ENCODE measurements at places on chromosomes 3 and 15.

- H3K27me3 ChIP-seq, result peaks cover 1% of the 10 kb centered on the region
- no peaks in the 10 kb centered on the region for H3K36me3 ChIP-seq
- no peak overlapping the region for H3K27ac ChIP-seq
- H3K4me1 ChIP-seq, result no peaks in the 10 kb centered on the region
- no peak for DNase-seq
- H3K4me3 ChIP-seq, result no peak overlapping the region
Measured at GRCh38 chr3:43917361-43917760, 226.6 kb downstream of the ABHD5 start.

DNA sequence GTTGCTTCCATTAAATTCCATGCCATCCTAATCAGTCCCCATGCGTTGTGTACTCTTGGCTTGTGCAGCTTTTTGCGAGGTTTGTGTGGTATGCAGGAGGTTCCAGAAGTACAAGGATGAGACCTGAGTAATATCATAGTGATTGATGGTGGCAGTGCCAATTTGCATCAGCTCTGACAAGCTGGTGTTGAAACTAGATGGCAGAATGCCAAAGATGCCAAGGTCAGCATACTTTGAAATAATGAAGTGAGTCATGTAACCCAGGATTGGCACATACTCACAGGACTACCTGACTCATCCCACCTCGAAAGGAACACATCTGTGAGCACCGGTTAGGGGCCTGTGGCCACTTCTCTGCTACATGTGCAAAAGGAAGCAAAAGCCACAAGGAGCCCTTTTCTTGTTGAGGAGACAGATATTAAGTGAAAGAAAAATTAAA is 14.3 kb downstream of the KAT2B start:
- H3K27ac ChIP-seq, result no peak overlapping the region
- H3K36me3 ChIP-seq, result no peaks in the 10 kb centered on the region
- DNase-seq, result no peak

DNA sequence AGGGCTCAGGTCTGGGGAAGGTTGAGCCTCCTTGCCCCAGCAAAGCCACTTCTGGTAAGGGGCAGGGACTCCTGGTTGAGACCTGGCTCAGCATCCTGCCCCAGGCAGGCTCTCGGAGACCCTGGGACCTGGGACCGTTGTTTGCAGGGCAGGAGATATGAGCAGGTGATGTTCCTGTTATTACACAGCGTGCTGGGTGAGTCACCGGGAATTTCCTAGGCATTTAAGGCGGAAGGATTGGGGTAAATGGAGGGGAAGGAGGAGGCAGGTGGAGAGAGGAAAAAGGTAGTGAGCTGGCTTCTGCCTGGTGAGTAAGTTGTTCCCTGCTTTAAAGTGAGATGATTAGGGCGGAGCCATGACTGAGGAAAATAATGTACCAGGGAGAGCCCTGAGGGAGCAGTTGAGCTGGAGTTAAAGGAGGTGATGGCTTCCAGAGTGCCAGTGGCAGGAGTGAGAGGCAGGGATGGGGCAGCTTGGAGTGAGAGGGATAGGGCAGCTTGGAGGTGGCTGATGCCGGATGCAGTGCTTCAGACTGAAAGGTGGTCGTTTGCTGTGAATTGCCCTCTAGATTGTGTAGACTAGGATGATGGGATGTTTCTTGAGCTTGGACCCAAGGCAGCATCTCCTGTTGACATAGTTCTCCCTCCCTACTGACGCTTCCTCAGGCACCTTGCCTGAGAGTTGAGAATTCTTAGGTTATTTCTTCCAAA is 79.4 kb downstream of the AAGAB start:
- no peaks in the 10 kb centered on the region for H3K4me1 ChIP-seq
- H3K27ac ChIP-seq, result no peak overlapping the region
- no peaks in the 10 kb centered on the region for H3K27me3 ChIP-seq
- no peaks in the 10 kb centered on the region for H3K36me3 ChIP-seq

DNA sequence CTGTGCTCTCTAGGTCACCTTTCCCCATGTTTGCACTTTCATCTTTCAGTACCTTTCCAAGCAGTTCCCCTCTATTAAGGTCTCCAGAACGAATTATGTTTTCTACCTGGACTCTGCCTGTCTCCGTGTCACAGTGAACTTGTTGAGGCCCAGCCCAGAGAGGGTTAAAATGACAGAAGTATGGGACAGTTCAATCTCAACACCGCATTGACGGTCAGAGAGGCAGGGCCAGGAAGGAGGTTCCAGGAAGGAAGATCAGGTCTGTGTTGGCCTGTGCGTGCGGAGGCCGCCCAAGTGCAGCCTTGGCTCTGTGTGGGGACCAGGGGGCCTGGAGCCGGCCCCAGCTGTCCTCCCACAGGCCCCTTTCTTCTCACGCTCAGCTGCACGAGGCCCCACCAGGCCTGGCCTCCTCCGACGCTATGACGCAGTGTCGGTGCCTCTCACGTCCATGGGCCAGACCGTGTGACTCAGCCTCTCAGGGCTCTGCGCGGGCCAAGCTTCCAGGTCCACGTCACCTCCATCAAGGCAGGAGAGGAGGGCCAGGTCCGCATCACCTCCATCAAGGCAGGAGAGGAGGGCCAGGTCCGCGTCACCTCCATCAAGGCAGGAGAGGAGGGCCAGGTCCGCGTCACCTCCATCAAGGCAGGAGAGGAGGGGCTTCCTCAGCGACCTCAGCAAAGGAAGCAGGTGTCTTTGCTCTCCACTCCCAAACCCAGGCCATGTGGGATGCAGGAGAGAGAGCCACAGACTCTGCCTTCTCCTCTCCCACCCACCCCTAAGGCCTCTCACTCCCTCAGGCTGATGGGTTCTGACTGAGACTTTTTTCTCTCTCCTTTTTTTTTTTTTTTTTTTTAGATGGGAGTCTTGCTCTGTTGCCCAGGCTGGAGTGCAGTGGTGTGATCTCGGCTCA is 83.1 kb downstream of the CPN2 start:
- peaks cover 26% of the 10 kb centered on the region for H3K4me1 ChIP-seq
- H3K27ac ChIP-seq, result peak overlapping the region; percentile 48
- DNase-seq, result no peak
- H3K27me3 ChIP-seq, result peaks cover 6% of the 10 kb centered on the region
- H3K36me3 ChIP-seq, result no peaks in the 10 kb centered on the region
- H3K4me3 ChIP-seq, result no peak overlapping the region

GRCh38 chr3:197846491-197846890 is 55.4 kb downstream of the LRCH3 start:
- no peaks in the 10 kb centered on the region for H3K36me3 ChIP-seq
- no peaks in the 10 kb centered on the region for H3K4me1 ChIP-seq
- no peak for DNase-seq
- no peak overlapping the region for H3K27ac ChIP-seq
- H3K27me3 ChIP-seq, result no peaks in the 10 kb centered on the region

DNA sequence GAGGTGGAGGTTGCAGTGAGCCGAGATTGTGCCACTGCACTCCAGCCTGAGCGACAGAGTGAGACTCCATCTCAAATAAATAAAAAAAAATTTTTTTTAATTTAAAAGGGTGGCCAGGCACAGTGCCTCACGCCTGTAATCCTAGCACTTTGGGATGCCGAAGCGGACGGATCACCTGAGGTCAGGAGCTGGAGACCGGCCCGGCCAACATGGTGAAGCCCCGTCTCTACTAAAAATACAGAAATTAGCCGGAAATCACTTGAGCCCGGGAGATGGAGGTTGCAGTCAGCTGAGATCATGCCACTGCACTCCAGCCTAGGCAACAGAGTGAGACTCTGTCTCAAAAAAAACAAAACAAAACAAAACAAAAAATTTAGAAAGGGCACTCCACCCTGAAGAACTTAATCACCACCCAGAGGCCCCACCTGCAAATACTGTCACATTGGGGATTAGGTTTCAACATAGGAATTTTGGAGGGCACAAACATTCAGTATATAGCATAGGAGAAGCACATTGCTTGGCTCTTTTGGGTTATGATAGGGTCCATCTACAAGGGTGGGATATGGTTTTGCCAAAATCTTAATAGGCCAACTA is 7.1 kb upstream of the YEATS2 start:
- no peak for DNase-seq
- no peaks in the 10 kb centered on the region for H3K36me3 ChIP-seq
- no peaks in the 10 kb centered on the region for H3K4me1 ChIP-seq
- H3K27me3 ChIP-seq, result no peaks in the 10 kb centered on the region
- H3K27ac ChIP-seq, result no peak overlapping the region

- H3K4me3 ChIP-seq, result no peak overlapping the region
- no peaks in the 10 kb centered on the region for H3K36me3 ChIP-seq
Measured at GRCh38 chr3:56772952-56773938, 28.5 kb downstream of the ARHGEF3 start.

- H3K36me3 ChIP-seq, result peaks cover 4% of the 10 kb centered on the region
- H3K27me3 ChIP-seq, result peaks cover 6% of the 10 kb centered on the region
- H3K27ac ChIP-seq, result no peak overlapping the region
- DNase-seq, result no peak
- peaks cover 4% of the 10 kb centered on the region for H3K4me1 ChIP-seq
- no peak overlapping the region for H3K4me3 ChIP-seq
Measured at GRCh38 chr3:13483988-13484695, 4.0 kb downstream of the HDAC11 start.

GRCh38 chr3:15500107-15500724 is 21.3 kb downstream of the COLQ start:
- no peak for DNase-seq
- H3K4me1 ChIP-seq, result no peaks in the 10 kb centered on the region
- no peaks in the 10 kb centered on the region for H3K36me3 ChIP-seq

- H3K36me3 ChIP-seq, result no peaks in the 10 kb centered on the region
- no peak for DNase-seq
- no peak overlapping the region for H3K4me3 ChIP-seq
- H3K27ac ChIP-seq, result no peak overlapping the region
Measured at GRCh38 chr3:54968546-54969172, 40.8 kb upstream of the LRTM1 start.

GRCh38 chr3:85737846-85738245 is 779.1 kb downstream of the CADM2 start:
- H3K27me3 ChIP-seq, result peaks cover 4% of the 10 kb centered on the region
- DNase-seq, result no peak
- no peak overlapping the region for H3K4me3 ChIP-seq
- no peak overlapping the region for H3K27ac ChIP-seq
- H3K4me1 ChIP-seq, result peaks cover 22% of the 10 kb centered on the region

DNA sequence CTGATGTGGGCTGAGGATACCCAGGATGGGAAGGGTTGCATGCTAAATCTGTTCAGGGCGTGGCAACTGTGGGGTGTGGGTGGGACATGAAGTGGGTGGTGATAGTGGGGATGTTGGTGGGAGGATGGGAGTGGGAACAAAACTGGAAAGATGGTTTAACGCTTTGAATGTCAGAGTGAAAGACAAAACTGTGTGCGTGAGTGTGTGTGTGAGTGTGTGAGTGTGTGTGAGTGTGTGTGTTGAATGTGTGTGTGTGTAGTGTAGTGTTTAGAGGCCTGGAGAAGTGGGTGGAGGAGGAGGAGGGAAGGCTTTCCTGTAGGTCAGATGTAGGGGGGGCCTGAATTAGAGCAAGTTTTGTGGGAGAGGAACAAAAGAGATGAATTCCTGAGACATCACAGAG is 44.2 kb upstream of the ONECUT1 start:
- H3K27ac ChIP-seq, result no peak overlapping the region
- no peaks in the 10 kb centered on the region for H3K27me3 ChIP-seq
- no peak for DNase-seq
- H3K4me3 ChIP-seq, result no peak overlapping the region

- no peak overlapping the region for H3K4me3 ChIP-seq
- H3K36me3 ChIP-seq, result no peaks in the 10 kb centered on the region
- H3K27me3 ChIP-seq, result no peaks in the 10 kb centered on the region
- no peak overlapping the region for H3K27ac ChIP-seq
- no peaks in the 10 kb centered on the region for H3K4me1 ChIP-seq
Measured at GRCh38 chr15:38471974-38472373, 18.0 kb downstream of the FAM98B start.

DNA sequence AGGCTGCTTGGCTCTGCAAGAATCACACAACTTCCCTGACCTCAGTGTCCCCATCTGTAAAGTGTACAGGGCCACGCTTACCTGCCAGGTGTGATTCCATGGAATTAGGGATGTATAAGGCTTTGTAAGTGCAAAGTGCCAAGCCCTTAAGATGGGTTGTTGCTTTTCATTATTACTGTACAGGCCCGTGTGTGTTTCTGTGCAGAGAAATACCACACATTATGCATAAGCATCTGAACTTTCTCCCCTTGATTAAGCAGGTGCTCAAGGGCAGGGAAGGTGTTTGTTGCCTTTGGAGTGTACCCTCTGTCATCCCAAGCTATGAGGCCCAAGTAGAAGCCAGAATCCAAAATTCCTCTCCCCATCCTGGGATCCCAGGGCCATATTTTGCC is 13.6 kb upstream of the HRH1 start:
- DNase-seq, result no peak
- no peak overlapping the region for H3K27ac ChIP-seq
- no peak overlapping the region for H3K4me3 ChIP-seq
- peaks cover 7% of the 10 kb centered on the region for H3K27me3 ChIP-seq
- H3K4me1 ChIP-seq, result no peaks in the 10 kb centered on the region
